Posterior vena cava (tissue), 2 donors: ENCODE measurements at places on chromosomes 4 and X.

DNA sequence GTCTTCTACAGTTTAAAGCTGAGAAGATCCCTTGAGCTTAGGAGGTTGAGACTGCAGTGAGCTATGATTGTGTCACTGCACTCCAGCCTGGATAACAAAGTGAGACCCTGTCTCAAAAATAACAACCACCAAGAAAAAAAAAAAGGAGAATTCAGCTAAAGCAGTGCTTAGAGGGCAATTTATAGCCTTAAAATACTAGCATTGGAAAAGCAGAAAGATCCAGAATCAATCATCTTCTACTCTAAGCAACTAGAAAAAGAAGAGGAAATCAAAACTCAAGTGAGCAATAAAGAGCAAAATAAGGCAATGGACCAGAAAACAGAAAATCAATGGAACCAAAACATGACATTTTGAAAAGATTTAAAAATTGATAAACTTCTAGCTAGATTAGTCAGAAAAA is 639 bp upstream of the PI4K2B start:
- DNase-seq = no peak

GRCh38 chr4:86993909-86994681 is 59.3 kb downstream of the AFF1 start:
- no peak for DNase-seq

DNA sequence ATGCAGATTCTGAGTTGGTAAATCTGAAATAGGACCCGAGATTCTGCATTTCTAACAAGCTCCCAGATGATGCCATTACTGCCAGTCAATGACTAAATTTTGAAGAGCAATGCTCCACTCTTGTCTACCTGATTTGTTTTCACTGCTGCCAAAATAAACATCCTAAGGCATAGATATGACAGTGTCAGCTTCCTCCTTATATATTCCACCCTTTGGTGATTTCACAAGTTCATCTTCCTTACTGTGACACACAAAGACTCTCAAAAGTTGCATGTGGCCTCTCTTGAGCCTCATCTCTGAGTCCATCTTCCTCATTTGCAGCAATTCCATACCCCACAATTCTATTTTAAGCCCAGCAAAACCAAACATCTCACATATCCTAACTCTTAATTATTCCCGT is 110.9 kb downstream of the FBXW7 start:
- DNase-seq = no peak

- DNase-seq = no peak
Observed at GRCh38 chrX:17812763-17813162, 48.3 kb downstream of the RAI2 start.

- peak; percentile 93 for DNase-seq
Observed at GRCh38 chr4:1167244-1167949, 5.0 kb downstream of the SPON2 start.

GRCh38 chr4:118367872-118368271 is 15.1 kb upstream of the PRSS12 start:
- no peak for DNase-seq

GRCh38 chrX:9340598-9341290 is 124.1 kb upstream of the TBL1X start:
- no peak for DNase-seq

DNA sequence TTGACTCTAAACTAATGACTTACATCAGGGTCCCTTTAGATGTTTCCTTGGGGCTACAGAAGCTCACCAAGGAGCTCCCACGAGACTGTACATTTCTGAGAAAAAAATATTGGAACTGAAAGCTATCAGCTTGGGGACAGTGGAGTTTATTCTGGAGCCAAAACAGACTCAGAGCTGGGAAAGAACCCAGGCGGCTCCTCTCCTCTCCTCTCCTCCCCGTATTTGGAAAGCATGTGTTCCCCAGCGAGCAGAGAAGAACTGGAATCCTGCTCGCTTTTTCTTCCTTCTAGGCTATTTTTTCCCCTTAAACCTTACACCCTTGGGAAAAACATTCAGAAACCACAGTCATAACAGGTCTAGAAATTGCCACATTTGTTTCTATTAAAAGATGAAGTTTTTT is 4.3 kb upstream of the MAP7D3 start:
- no peak for DNase-seq

DNA sequence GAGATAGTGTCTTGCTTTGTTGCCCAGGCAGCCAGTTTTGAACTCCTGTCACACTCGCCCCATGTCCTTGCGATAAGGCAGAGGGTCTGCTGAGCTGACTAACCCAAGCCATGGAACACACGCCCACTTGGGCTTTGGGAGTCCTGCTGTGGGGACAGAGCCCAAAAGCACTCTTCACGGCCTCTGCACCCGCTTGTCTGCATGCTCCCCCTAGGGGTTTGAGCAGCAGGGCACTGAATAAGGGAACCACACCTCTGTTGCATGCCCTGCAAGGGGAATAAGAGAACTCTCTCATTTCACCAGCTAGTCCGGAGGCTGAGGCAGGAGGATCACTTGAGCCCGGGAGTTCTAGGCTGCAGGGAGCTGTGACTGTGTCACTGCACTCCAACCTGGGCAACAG is 166.0 kb downstream of the STAG2 start:
- DNase-seq = no peak

DNA sequence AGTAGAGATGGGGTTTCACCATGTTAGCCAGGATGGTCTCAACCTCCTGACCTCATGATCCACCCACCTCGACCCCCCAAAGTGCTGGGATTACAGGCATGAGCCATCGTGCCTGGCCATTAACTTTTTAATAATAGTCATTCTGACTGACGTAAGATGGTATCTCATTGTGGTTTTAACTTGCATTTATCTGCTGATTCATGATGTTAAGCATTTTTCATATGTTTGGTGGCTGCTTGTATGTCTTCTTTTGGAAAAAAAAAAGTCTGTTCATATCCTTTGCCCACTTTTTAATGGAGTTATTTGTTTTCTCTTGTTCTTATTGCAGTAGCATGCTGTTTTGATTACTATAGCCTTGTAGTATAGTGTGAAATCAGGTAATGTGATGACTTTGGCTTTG is 45.8 kb downstream of the ANXA10 start:
- no peak for DNase-seq

GRCh38 chrX:42399632-42400024 is 378.3 kb downstream of the PPP1R2C start:
- no peak for DNase-seq

GRCh38 chr4:119010909-119011606 is 122.4 kb downstream of the SYNPO2 start:
- DNase-seq = peak; percentile 48

GRCh38 chrX:19735244-19735643 is 152.2 kb downstream of the SH3KBP1 start:
- DNase-seq = no peak

- DNase-seq = no peak
Observed at GRCh38 chr4:101071241-101071640, 276.1 kb downstream of the PPP3CA start.

DNA sequence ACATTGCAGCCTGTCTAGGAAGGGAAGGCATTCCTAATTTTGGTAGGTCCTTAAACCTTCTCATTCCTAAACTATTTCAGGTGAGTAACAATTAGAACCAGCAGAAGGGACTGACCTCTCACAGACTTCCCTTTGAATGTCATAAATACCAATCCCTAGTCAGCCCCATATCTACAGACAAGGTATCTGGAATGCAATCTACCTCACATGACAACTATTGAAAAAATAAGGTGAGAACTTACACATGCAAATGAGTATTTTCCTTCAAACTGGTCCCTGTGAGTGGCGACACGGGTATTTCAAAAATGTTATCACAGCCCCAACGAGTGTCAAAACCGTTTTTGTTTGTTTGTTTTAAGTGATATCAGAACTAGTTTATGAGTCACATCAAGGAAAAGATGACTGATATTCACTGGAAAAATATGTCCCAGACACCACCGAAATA is 102.4 kb upstream of the VCX2 start:
- DNase-seq = no peak

DNA sequence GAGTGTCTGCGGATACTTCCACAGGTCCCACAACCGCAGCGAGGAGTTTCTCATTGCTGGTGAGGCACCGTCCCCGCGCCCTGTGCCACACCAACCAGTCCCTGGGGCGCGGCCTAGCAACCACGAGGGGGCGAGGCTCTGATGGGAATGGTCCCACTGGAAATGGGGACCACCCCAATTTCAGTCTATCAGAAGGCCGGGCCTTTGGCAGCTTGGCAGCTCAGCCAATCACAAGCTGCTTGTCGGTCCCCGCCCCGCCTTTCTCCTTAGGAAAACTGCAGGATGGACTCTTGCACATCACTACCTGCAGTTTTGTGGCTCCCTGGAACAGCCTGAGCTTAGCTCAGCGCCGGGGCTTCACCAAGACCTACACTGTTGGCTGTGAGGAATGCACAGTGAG is 3.0 kb downstream of the TIMP1 start:
- no peak for DNase-seq

GRCh38 chr4:15586066-15586465 is 69.1 kb downstream of the FBXL5 start:
- no peak for DNase-seq

- DNase-seq = peak; percentile 57
Observed at GRCh38 chr4:3872834-3873313, 106.7 kb downstream of the ADRA2C start.

DNA sequence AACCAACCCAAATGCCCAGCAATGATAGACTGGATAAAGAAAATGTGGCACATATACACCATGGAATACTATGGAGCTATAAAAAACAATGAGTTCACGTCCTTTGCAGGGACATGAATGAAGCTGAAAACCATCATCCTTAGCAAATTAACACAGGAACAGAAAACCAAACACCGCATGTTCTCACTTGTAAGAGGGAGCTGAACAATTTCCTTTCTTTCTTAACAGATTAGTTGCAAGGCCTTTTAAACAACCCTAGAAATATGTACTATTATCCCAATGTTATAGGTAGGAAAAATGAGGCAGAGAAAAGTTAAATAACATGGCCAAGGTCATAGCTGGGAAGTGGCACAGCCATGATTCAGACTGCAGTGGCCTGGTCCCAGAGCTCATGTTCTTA is 5.8 kb upstream of the OCIAD2 start:
- no peak for DNase-seq

DNA sequence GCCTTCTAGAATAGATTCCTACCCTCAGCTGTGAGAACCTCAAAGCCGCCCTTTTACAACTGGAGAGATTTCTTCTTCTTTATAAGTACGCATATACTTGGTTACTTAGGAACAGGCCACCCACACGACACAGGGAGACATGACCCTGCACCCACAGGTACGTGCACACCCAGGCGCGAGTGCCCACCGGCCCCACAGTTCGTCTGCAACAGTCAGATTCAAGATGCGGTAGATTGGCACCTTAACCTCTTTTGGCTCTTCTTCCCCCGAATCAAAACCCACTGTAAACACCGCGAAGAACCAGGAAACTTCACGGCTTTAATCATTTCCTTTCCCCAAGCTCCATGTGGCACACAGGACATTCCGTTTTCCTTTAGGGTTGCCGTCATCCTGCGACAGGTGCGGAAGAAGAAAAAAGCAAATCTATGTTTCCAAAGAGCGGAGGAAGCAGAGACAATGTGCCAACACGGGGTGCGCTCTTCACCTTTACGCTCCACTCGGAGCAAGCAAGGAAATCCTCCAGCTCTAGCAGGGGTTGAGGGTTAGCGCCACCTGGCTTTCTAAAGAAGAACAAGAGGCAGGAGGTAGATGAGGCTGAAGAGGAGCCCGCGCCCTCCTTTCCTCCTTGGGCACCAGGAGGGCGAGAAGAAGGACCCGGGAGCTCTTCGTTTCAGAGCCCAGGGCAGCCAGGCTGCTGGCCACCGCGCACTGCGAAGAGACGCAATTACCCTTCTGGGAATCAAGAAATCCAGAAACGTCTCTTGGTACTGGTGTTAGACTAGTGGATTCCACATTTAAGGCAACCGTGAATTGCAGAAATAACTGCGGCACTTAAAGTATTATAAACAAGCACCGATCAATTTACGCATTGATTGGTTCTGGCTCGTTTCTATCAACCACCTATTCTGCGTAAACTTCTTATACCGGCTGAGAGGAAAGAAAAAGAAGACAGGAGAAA is 35.7 kb downstream of the HAND2 start:
- DNase-seq = no peak

DNA sequence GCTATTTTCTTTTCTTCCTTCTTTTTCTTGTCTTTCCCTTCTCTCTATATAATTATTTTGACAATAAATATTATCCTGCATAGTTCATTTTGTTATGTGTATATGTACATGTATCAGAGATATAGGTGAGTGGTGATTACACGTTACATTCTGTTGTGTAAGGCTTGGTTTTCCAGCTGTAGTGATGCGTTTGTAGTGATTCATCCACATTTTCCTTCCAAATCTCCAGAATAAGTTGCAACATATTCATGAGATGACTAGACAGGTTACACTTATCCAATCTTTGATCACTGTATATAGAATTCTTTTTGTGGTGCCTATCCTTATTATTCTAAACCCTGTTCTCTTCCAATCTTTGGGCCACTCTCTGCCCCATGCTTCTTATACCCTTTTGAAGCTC is 540.2 kb downstream of the GBA3 start:
- DNase-seq = no peak

- no peak for DNase-seq
Observed at GRCh38 chr4:82861529-82861928, 29.4 kb downstream of the SEC31A start.

DNA sequence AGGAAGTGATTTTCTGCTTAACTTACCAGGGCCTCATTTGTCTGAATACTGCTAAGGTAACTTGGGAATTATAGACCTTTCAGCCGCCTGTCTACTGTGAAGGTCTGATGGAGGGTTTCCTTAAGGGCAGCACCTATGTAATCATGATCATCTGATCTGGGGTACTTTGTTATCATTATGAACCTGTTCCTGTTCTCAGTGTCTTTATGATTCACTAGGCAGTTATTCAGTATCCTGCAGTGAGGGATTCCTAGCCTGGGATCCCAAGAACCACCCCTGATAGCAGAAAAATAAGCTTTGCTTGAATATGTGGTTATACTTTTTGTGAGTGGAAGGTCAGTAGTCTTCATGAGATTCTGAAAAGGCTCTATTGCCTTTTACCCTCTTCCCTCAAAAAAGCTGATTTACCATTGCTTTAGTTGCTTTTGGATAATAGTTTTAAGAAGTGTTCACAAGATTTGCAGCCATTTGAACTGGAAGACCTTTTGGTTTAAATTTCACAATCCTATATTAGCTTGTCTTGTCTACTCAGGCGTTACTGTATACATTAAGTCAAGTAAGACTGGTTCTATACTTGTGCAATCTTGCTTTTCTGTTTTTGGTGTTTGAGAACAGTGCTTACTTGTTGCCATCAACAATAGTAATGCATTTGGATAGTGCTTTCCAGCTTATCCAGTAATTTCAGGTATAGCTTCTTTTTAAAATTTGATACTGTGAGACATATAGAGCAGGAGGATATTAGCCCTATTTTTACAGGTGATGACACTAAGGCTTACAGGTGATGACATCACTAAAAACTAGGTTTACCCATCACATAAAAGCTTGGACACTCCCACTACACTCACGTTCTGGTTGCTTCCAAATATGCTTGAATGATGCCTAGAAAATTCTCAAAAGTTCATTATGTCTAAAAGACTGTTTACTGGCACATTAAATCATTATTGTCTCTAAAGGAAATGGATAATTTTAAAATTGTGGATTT is 60.0 kb downstream of the FHIP1A start:
- no peak for DNase-seq

- peak; percentile 81 for DNase-seq
Observed at GRCh38 chr4:1367230-1367935, 20.4 kb downstream of the UVSSA start.
